ENCODE measurements at places on chromosomes 1 and 21. TPM values are rescaled to one million over a fixed set of nuclear protein-coding genes. Genes with fewer than 3 reads are reported as not detected.

JAK1 gene
- 37.5 TPM for total RNA-seq

GRCh38 chr1:201186192-201186591, 4.4 kb upstream of the IGFN1 start:
- no peak for DNase-seq

MAN1C1 gene
- total RNA-seq: 5.3 TPM

OR6K3 gene
- not detected for total RNA-seq

DNA sequence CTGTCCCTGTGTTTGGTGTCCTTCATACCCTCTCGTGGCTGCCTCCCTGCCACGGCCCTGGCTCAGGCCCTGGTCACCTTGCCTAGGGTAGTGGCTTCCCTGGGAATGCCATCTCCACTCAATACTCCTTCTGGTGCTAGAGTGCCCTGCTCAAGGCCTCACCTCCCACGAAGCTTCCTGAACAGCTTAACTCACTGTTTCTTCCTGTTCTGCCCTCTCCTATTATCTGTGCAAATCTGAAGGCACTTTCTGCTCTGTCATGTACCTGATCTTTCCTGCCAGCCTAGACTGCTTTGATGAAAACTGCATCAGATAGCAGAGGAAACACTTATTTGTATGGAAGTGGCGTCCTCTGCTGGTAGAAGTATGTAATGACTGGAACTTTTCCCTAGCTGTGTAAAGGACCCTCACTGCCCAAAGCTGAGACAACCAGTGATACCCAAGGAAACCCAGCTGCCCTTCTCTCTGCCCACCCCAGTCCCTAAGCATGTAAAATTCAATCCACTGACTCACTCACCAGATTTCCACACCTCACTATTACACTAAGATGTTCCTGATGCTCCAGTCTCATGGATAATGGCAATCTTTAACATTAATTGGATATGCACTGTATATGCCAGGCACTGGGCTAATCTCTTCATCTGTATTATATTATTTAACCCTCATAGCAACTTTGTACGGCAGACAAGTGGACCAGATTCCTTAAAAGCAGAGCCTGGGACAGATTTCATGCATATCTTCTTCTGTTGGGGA, 36.2 kb upstream of the BTG2 start:
- no peak for DNase-seq

Data from frontal cortex (tissue), 4 donors.